ENCODE measurements at places on chromosomes 5 and 9.

DNA sequence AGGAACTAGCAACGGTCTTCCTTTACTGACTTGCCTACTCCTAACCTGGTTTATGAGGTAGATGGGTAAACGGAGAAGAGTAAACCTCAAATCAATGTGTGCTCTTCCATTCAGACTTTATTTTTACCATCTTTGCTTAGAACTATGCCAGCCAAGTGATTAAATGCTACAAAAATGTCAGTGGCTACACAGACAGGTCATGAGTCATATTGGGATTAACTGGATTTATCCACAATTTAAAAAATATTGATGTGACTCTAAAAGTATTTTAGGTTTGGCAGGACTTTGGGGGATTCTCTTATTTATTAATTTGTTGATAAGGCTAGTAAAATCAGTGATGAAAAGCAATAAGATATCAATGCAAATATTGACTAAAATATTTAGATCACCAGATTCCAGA lies 275.0 kb downstream of the PLK2 start:
- DNase-seq = no peak

GRCh38 chr9:112380102-112380824 lies at the start of gene HSDL2:
Gene HSDL2 (plus strand): TSS chr9:112380108. CDS start chr9:112380164, 56 bp downstream.
- DNase-seq = no peak

DNA sequence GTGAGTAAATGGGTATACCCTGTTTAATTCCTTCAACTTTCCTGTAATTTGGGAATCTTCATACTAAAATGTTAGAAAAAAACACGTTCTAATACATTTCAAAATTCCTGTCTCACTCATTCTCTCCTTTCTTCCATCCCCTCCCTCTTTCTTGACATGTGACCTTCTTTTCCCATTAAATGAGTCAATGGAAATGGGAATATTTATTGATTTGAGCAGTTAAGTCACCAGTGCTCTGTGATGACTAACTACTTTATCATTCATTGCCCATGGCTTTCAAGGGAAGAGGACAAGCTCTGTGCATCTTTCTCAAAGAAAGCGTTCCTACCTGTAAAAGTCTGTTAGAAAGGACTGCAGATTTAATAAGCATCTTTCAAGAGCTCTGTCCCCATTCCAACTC lies 144.4 kb upstream of the MAP3K1 start:
- DNase-seq = no peak

DNA sequence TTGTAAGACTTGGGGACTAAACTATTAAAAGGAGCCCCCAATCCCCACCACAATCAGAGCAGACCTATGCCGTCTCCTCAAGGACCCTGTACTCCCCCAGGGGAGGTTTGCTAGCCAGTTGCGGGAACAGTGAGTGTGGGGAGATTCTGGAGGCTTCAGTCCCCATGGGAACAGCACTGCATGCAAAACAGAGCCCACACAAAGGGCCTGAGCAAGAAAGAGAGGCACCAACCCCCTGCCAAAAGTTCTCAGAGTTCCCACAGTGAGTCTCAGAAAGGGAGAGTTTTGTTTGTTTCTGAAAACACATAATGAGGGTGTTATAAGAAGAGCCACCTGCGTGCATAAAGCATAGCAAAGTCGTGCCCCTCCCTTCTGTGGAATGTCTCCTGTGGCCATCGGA lies 56.6 kb downstream of the CFAP90 start:
- no peak for DNase-seq

DNA sequence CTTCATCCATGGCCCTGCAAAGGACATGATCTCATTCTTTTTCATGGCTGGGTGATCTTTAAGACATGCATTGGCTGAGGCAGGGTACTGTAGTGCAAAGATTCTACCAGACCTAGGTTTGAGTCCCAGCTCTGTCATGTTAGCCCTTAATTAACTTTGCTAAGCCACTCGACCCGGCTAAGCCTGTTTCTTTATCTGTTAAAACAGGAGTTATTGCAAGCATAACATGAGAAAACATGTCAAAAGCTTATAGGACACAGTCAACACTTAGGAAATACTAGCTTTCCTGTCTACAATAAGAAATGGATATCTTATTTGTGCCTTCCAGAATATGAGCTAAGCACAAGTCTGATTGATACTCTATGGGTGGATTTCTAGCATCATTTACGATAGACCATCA lies 92.6 kb downstream of the RASEF start:
- no peak for DNase-seq

DNA sequence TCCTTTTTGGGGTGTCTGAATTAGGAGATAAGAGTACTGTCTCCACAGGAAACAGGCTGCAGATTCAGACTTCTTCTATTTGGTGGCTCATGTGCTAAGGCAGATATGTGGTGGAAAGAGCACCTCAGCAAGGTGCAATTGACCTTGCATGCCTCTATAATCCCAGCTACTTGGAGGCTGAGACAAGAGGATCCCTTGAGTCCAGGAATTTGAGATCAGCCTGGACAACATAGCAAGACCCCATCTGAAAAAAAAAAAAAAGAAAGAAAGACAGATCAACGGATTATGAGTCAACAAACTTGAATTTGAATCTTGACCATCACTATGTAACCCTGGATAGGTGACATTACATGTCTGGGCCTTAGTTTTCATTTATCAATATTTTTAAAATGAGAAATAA lies 44.4 kb downstream of the RFK start:
- no peak for DNase-seq

GRCh38 chr5:1654786-1655495 lies 131.2 kb upstream of the LPCAT1 start:
- no peak for DNase-seq

- DNase-seq = no peak
Measured at GRCh38 chr5:141349917-141350619, at the start of gene PCDHGB1. Gene PCDHGB1 (plus strand): TSS chr5:141350099. CDS start chr5:141350261, 162 bp downstream.

- no peak for DNase-seq
Measured at GRCh38 chr5:27325513-27325912, 287.1 kb upstream of the CDH9 start.

GRCh38 chr5:158451993-158452672 lies 593.2 kb upstream of the CLINT1 start:
- no peak for DNase-seq

DNA sequence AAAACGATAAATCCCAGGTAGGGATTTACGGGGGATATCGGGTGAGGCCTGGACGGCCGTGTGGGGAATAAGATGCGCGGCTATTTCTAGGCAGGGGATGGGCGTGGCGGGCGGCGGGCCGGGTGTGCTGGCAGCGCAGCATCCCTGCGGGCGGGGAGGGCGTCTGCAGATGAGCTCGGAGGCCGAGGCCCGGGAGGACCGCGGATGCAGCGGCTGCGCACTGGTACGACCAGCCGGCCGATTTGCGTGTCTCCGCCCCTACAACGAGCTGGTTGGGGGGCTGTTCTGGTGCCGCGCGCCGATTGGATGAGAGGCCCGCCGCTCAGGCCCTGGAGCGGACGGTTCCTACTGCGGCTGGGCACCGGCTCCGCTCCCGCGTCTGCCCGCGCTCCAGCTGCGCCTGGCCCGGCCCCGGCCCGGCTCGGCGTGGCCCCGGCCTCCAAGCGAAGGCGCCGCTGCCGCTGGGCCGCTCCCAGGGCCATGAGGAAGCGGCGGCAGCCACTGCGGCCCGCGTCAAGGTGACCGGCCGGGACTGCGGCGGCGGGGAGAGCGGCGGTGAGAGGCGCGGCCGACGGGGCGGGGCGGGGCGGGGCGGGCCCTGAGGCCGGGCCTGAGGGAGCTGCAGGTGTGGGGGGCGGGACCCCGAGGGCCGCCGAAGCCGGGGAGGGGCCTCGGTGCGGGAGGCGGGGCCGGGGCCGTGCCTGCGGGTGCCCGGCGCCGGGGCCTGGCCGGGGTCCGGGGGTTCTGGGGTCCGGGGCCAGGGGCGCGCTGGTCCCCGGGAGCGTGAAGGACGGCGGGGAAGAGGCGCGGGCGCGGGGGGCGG lies at the start of gene RALGPS1:
RALGPS1 (plus strand) TSS at position 325 of the 823 bp plus-strand sequence. CDS start 47,508 bp downstream, outside the sequence.
- DNase-seq = peak; percentile 95

DNA sequence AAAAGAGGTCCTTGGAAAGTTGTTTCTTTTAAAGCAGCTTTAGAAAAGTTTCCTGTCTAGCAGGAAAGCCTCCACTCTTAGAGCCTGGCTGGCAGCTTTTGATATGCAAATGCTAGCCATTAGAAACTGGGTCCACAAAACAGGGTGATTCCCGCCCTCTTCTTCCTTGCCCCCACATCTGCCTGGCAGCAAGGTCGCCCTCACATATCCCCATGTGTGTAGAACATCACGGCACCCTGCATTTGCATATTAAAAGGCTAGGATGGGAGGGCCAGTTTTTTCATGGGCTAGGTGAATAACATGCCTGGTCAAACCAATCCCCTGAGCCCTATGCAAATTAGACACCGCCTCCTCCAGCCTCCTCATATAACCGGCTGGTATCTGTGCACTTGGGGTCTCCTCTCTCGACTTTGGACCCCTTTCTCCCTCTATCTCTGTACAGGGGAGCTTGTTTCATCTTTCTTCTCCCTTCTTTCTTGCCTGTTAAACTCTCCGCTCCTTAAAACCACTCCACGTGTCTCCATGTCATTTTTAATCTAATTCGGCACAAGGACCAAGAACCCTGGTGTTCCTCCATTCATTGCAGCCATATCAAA lies 426.8 kb upstream of the CTNND2 start:
- no peak for DNase-seq

DNA sequence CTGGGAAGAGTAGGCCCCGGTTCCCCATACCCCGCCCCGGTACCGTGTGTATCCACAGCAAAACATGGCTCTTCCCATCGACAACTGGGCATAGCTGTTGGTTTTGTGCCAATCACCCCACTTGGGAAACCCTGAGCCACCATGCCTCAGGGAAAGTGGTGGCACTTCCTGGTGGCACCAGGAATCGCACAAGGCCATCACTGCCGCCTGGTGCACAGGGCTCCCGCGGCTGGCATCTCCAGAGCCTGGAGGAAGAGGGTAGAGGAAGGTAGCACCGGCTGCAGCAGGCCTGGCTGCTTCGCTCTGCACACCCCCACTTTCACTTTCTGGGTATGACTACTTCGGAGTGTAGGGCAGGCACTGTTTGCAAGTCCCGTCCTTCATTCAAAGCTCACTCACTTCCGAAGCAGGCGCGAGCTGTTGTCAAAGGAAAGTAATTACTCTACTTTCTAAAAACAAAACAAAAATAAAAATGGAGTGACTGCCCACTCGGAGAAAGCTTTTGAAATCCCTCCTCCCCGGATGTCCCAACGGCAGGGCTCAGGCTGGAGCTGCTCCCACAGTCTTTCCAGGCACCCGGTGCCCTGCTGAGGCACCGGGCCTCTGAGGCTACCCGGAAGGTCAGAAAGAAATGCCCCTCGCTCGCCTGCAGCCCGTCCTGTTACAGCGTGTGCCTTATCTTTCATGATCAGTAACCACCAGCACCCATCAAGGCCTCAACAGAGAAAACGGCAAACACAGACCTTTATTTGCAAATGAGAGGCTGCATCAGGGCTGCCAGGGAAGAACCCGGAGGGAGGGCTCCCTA lies 2.0 kb downstream of the BRD3 start:
- peak; percentile 56 for DNase-seq

DNA sequence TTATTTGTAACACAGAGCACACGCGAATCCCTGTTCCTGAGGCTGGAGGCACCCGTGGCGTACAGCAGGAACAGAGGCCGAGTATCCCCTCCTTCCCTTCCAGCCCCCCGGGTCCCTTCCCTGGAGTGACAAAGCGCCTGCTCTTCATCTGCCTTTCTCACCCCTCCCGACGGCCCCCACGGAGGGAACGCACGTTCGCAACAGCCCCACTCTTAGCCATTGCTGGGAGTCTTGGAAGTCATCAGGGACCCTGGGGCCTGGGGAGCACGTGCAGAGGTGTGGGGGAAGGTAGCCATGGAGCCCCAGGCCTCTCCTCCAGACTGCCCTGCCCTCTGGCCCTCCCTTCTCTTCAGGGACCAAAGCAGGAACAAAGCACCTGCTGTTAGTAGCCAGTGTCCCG lies 2.5 kb downstream of the AGPAT2 start:
- DNase-seq = no peak

DNA sequence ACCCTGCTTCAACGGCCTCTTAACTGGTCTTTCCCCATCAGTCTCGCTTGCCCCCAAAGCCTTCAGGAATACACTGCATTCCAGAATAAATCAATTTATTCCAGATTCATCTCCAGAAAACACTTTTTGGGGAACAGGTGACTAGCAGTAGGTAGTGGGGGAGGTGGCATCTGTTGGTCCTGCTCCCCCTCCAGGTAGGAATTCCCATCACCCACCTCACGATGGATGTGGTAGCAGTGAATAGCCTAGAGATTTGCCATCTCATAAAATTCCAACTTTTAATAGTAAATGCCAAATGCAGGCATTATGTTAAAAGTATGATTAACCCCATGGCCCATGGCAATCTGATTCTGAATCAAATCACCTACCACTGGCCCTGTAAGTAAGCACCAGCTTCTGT lies 142.7 kb downstream of the MED27 start:
- no peak for DNase-seq

GRCh38 chr9:6068983-6069382 lies 53.6 kb upstream of the RANBP6 start:
- no peak for DNase-seq

GRCh38 chr9:31587146-31587545 lies 797.3 kb upstream of the ACO1 start:
- no peak for DNase-seq

GRCh38 chr9:8725635-8726034 lies 926.1 kb upstream of the DMAC1 start:
- DNase-seq = no peak

DNA sequence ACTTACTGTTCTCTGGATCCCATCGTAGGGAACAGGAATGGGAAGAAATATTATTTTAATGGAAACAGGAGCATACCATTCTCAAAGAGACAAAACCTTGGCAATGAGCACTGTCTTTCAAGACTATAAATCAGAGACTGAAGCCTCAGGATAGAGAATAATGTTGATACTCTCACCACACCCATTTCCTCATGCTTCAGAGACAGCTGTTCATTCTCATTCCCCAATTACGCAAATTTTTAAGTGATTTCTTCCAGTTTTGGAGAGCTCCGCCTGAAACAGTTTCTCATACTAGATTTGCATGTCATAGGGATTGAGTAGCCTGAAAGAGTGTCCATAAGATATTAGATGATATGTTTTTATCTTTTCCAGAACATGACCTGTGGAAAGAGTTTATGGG lies 290.5 kb upstream of the RASA1 start:
- DNase-seq = no peak

- DNase-seq = no peak
Measured at GRCh38 chr5:112625689-112626438, 111.8 kb upstream of the APC start.

- no peak for DNase-seq
Measured at GRCh38 chr9:22108581-22109370, 99.7 kb upstream of the CDKN2B start.

DNA sequence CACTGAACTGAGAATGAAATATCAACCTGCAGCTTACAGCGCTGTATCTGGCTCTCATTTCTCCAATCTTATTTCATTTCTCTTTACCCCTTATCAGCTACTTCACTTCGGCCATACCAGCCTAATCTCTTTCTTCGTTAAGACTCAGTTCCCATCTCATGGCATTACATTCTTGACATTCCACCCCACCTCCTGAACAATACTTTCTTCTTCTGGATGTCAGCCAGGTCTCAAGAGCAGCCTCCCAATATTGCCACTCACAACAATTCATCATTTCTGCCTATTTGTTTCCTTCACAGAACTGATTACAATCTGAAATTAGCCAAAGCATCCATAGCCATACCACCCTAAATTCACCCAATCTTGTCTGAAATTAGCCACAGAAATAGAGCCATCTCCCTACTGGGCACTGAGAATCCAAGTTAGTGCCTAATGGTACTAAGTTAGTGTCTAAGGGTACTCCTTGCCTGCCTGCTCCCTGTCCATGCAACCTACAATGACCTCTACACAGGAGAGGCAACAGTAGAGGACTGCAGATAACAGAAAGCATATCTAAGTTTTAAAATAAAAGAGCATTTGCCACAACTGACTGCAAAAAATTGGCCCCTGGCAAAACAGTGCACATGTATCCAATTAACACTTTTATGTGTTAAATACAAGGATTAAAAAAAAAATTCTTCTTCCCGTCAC lies 35.2 kb downstream of the SETX start:
- DNase-seq = no peak
